Activated CD4-positive, alpha-beta T cell treated with anti-CD3 and anti-CD28 coated beads, Interleukin-2, Interleukin-4, amounts not matched to agents 100 ng/mL and 50 ng/mL, durations not matched to agents 16 hours and 8 hours (primary cell): ENCODE measurements at places on chromosomes 3 and 15.

GRCh38 chr3:90015688-90016356 is 908.4 kb downstream of the EPHA3 start:
- DNase-seq = no peak

DNA sequence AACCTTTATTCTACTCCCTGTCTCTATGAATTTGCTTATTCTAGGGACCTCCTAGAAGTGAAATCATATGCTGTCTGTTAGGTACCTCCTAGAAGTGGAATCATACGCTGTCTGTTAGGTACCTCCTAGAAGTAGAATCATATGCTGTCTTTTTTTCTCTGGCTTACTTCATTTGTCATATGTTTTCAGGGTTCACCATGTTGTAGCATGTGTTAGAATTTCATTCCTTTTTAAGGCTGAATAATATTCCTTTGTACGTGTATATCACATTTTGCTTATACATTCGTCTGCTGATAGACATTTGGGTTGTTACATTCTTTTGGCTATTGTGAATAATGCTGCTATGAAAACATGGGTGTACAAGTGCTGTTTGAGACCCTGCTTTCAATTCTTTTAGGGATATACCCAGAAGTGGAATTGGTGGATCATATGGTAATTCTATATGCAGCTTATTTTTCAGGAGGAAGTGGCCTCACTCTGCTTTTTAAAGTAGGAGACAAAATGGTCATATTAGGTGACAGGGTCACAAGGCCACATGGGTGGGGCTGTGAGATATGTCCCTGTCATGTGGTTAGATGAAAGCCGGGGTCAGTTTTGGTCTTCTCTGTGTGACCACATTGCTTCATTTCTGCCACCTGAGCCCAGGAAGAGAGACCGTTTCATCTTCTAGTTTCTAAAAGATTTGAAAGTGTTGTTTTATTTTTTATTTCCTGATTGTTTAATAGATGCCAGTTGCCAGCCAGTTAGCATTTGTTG is 76.7 kb downstream of the FLNB start:
- no peak for DNase-seq

DNA sequence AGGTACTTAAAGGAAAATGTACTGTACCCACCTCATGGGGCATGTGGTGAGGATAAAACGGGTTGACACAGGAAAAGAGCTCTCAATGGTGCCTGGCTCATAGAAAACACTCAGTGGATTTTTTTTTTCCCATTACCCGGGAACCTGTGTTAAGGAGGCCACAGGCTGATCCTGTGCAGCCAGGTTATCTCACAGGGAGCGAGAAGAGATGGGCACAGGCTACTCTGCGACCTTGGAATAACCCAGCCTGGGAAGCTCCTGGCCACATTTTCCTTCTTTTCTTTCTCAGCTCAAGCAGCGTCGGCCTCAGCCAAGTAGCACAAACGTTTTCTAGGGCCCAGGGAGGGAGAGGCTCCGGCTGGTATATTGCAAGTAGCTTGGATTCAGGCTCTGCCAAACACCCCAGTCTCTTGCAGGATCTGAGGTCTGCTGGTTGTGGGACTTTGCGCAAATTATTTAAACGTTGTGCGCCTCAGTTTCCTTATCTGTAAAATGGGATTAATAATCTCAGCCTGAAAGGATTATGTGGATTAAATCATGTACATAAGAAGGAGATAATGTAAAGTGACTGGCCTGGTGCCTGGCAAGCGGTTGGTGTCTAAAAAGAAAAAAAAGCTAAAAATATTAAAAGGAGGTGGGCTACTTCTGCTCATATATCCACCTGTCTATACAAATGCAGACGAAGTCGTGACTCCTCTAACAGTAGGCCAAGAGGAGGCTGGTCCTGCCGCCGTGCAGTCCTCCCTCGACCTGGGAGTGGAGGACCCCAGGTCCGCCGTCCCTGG is 2.2 kb downstream of the FURIN start:
- DNase-seq = no peak

DNA sequence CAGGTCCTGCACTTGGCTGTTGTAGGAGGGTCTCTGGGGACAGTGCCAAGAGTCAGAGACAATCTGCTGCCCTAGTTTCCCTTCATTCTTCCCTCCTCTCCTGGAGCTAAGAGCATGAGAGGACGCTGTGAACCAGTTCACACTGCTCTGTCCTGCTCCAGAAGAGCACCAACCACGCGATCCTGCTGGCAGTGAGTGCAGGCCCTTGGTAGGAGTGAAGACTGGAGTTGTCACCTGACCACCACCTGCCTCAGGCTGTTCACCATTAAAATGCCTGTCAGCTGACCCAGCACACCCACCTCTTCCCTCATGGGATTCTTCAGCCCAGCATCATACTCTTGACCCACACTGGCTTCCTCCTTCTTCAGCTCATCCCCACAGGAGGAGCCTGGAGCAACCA is 2.9 kb downstream of the TM6SF1 start:
- DNase-seq = no peak

GRCh38 chr3:173587055-173587454 is 189.5 kb downstream of the NLGN1 start:
- DNase-seq = no peak

DNA sequence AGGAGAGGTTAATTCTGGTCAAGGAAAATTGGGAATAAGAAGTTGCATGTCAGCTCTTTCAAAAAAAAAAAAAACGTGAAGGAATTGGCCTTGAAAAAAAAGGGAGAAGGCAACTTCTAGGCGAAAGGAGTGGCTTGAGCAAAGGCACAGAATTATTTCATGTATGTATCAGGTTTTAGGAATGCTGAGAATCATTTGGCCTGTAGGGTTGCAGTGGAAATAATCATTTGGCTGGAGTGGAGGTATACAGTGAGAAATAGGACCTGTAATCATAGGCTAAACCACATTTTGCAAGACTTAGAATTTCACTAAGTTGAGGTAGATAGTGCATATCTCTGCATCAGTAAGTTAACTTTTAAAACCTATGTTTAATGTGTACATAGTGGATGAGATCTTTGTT is 54.9 kb downstream of the EPHA6 start:
- DNase-seq = no peak

DNA sequence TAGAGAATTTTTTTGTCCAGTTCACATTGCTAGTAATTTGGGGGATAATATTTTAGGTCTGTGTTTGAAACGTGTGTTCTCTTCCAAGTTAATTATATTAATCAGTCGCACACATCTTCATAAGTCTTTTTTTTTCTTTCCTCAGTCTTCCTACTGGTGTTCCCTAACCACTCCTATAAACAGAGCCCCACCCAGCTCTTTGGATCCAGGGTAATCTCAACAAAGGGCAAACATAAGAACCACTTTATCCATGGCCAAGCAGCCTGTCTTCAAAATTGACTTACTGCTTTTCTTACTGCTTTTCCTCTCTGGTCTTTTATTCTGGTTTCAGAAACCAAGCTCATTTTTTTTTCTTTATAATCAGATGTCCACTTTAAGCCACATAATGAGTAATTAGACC is 266.8 kb upstream of the NECTIN3 start:
- no peak for DNase-seq

GRCh38 chr3:190566043-190566933 is 52.4 kb downstream of the IL1RAP start:
- peak; percentile 92 for DNase-seq

DNA sequence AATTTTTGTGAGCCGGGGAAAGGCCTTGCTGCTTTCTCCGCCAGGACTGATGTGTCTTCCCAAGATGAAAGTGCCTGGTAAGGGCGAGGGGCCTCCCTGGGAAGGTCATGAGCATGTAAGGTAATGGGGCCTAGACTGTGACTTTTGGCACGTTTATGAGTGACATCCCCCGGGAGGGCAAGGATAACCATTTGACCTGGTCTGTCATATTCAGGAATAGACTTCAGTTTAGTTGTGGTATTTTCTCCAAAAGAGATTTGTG is 631 bp upstream of the CNBP start:
- peak; percentile 28 for DNase-seq

- DNase-seq = no peak
Observed at GRCh38 chr3:39296197-39297077, 16.6 kb upstream of the CX3CR1 start.

DNA sequence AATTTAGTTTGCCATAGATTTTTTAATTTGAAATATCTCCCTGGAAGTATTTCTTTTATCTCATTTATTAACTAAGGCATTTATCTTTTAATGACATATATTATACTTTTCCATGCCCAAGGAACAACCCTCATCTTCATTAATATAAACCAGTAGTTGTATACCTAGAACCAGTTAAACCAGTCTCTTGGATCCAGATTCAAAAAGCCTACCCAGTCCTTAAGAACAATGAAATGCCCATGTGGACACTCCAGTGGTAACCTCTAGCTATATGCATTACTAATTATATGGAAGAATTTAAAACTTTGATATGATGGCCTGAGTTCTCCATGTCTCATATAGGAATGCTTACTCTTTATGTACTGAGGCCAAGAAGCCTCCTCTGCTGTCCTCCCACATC is 4.8 kb downstream of the SIDT1 start:
- no peak for DNase-seq

DNA sequence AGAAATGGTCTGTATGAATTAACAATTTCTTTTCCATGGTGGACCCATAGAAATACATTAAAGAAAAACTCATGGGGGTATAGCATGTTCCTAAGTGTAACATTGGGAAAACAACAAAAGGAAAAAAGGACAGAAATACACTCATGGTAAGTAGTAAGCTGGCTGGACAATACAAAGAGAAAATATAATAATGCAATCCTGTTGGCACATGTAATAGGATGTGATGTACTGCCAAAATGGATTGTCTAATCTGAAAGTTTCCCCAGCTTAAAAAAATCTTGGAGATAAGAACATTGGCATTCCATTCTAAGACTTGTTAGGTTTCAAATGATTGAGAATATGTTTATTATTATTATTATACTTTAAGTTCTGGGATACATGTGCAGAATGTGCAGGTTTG is 128.1 kb downstream of the MBNL1 start:
- no peak for DNase-seq

GRCh38 chr15:62719316-62719715 is 323.2 kb upstream of the TPM1 start:
- DNase-seq = no peak

GRCh38 chr3:49279376-49279775 is 2.3 kb upstream of the C3orf62 start:
- no peak for DNase-seq

DNA sequence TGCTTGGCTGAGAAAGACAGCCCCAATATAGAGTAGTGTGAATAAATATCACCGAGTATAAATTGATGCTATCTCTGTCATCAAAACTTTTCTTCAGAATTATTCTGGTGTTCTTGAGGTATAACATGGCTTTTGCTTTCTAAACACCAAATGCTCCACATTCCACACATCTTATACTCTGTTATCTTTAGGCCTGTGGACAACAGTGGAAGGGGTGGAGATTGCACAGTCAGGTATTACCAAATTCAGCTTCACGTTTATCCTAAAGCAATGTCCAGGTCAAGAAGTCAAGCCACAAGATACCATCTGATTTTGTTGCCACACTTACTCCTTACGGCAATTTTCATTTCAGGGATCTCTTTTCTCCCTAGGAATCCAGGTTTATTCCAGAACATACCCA is 394.8 kb downstream of the SI start:
- no peak for DNase-seq

DNA sequence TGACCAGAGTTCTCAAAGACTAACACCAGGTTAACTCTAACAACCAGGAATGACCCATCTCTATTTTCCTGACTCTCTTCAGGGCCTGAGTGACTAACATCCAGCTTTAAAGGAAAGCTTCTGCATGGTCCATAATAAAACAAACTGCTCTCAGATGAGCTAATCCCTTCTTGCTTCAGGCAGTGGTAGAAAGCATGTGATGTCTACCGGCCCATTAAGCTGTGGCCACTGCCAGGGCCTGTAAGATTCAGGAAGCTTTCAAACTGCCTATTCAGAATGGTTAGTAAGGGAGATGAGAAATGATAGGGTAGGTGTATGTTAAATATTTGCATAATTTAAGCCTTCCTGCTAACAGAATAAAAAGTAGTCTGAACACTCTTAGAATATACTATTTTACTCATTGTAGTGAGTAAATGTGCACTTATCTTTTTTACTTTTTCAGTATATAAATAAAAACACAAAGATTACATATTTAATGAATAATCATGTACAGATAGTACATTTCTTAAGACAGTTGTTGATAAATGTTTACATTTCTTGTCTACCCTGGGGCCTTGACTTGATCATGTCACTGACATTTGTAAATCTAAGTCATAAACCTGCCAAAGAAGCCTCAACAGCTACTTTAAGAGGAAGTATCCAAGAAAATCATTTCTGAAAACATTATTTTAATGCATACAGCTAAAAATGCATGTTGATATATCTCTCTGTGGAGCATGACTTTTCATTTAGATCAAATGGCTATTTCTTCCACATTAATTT is 222.0 kb downstream of the MCTP2 start:
- DNase-seq = no peak

DNA sequence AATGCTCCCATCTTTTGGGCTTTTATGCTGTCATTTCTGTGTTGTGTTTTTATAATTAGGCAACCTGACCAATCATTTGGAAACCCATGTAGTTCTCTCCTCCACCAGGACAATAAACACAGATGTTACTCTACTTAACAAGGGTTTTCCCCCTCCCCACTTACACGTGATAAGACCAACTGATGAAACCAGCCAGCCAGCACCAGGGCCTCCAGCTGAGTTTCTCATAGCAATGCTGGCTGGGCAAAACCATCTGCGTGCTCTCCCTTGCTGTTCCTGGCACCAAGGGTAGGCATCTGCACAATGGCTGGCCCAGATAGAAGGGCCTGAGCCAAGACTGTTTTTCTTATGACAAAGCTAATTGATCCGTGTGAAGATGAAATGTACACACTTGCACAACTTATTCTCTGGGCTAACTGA is 310.4 kb downstream of the PLCL2 start:
- peak; percentile 72 for DNase-seq

DNA sequence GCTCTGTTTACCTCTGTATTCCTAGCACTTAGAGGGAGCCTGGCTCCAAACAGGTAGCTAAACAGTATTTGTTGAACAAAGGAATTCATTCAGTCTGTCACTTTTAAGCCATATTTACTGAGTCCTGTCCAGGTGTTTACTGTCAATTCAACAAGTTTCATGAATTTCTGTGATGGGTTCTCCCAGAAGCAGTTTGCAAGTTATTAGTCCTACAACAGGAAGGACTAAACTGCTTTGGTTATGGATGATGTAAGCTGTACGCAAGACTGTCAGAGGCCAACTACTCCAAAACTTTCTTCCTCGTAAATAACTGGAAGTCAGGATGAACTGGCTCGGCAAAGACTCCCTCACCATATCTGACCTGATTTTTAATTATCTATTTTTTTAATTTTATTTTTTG is 25.1 kb downstream of the STIMATE start:
- DNase-seq = no peak

GRCh38 chr3:133069556-133070286 is 31.5 kb downstream of the TMEM108 start:
- DNase-seq = no peak

- DNase-seq = no peak
Observed at GRCh38 chr15:36643551-36643950, 64.1 kb downstream of the CDIN1 start.

GRCh38 chr3:11199902-11200845 is 45.9 kb downstream of the HRH1 start:
- DNase-seq = no peak

- no peak for DNase-seq
Observed at GRCh38 chr3:112395181-112395895, 62.4 kb downstream of the CD200 start.
